Right lung (tissue), 10 donors: ENCODE measurements at places on chromosomes 2 and 18. TPM values are rescaled to one million over a fixed set of nuclear protein-coding genes. Genes with fewer than 3 reads are reported as not detected.

Gene SKOR2
- polyA plus RNA-seq: not detected

Gene RFX8
- 0.91 TPM for polyA plus RNA-seq

Gene ANO7
- 2.5 TPM for polyA plus RNA-seq

Gene TEX44
- polyA plus RNA-seq: not detected

Gene SLC19A3
- polyA plus RNA-seq: 19.0 TPM

Gene PSME4
- polyA plus RNA-seq: 48.9 TPM

Gene RAPH1
- polyA plus RNA-seq: 23.9 TPM

Gene REG1B
- not detected for polyA plus RNA-seq

Gene PDE1A
- polyA plus RNA-seq: 16.1 TPM

Gene APCDD1
- 134 TPM for polyA plus RNA-seq

Gene RSAD2
- polyA plus RNA-seq: 5.8 TPM

Gene OBSL1
- 102 TPM for polyA plus RNA-seq

Gene SIX3
- polyA plus RNA-seq: not detected

Gene LIMS2
- 19.5 TPM for polyA plus RNA-seq

Gene IL36RN
- 0.15 TPM for polyA plus RNA-seq

Gene RELCH
- 23.2 TPM for polyA plus RNA-seq

Gene AQP4
- 66.2 TPM for polyA plus RNA-seq

Gene BMP10
- not detected for polyA plus RNA-seq

Gene INHA
- 1.6 TPM for polyA plus RNA-seq

Gene KCNE4
- polyA plus RNA-seq: 5.3 TPM

Gene ANKRD30BL
- 0.56 TPM for polyA plus RNA-seq

Gene CFC1
- 11.2 TPM for polyA plus RNA-seq

Gene IAH1
- 56.0 TPM for polyA plus RNA-seq

Gene ZNF892
- 5.7 TPM for polyA plus RNA-seq

Gene RGPD3
- 0.62 TPM for polyA plus RNA-seq

Gene RAPGEF4
- 12.6 TPM for polyA plus RNA-seq

Gene M1AP
- 0.32 TPM for polyA plus RNA-seq

Gene TLX2
- polyA plus RNA-seq: 0.14 TPM

Gene KCMF1
- polyA plus RNA-seq: 49.3 TPM

Gene C2orf49
- 26.9 TPM for polyA plus RNA-seq

Gene TRIM43
- not detected for polyA plus RNA-seq

Gene ALK
- polyA plus RNA-seq: 0.04 TPM

Gene VSNL1
- polyA plus RNA-seq: 19.4 TPM

Gene ASB18
- 0.06 TPM for polyA plus RNA-seq

Gene GALNT14
- 7.6 TPM for polyA plus RNA-seq

Gene SLC11A1
- polyA plus RNA-seq: 0.62 TPM

Gene ZNF385B
- 4.2 TPM for polyA plus RNA-seq

Gene COLEC12
- 119 TPM for polyA plus RNA-seq

Gene LGALSL
- 86.7 TPM for polyA plus RNA-seq

Gene SNTG2
- 0.44 TPM for polyA plus RNA-seq

Gene ADNP2
- 20.6 TPM for polyA plus RNA-seq

Gene NR4A2
- polyA plus RNA-seq: 1.8 TPM

Gene EVX2
- not detected for polyA plus RNA-seq

Gene NEMP2
- 18.9 TPM for polyA plus RNA-seq

Gene MORN2
- 36.8 TPM for polyA plus RNA-seq

Gene NTSR2
- polyA plus RNA-seq: not detected

Gene TFCP2L1
- polyA plus RNA-seq: 4.4 TPM

Gene NEU4
- polyA plus RNA-seq: 0.16 TPM

Gene SCRN3
- polyA plus RNA-seq: 25.5 TPM

Gene METTL21A
- 28.1 TPM for polyA plus RNA-seq
